ENCODE measurements at places on chromosomes 7 and 10. TPM values are rescaled to one million over a fixed set of nuclear protein-coding genes. Genes with fewer than 3 reads are reported as not detected.

- H3K4me3 ChIP-seq: no peak overlapping the region
- H3K36me3 ChIP-seq: peaks cover 20% of the 10 kb centered on the region
- H3K27ac ChIP-seq: peak overlapping the region; percentile 21
- peaks cover 10% of the 10 kb centered on the region for H3K27me3 ChIP-seq
- no peak for DNase-seq
- H3K4me1 ChIP-seq: peaks cover 65% of the 10 kb centered on the region
These were observed 40.0 kb downstream of the VOPP1 start for GRCh38 chr7:55532150-55532917.

GRCh38 chr7:145147865-145148264 lies 312.0 kb upstream of the TPK1 start:
- no peak overlapping the region for H3K4me3 ChIP-seq
- DNase-seq: no peak
- H3K27ac ChIP-seq: no peak overlapping the region
- H3K36me3 ChIP-seq: no peaks in the 10 kb centered on the region

AKR1D1 gene
- not detected for total RNA-seq

ACTA2 gene
- 34.5 TPM for total RNA-seq

DNA sequence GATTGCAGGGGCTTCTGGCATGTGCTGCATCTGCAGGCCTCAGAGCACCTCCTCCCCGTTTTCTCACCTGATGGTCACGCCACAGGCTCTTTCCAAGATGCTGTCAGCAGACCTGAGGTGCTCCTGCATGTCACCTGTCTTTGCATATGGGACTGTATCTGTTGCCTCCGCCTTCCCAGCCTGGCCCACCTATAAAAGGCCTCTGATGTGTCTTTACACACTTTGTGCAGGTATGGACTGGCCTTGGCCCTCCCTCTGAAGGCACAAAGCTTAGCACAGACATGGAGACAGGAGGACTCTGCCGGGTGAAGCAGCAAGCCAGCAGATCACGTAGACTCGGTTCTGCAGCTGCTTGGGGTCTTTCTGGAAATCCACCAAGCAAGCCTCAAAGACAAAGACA lies 220.9 kb upstream of the PPP2R2D start:
- no peak overlapping the region for H3K27ac ChIP-seq
- no peak for DNase-seq
- no peaks in the 10 kb centered on the region for H3K4me1 ChIP-seq
- H3K4me3 ChIP-seq: no peak overlapping the region

DNA sequence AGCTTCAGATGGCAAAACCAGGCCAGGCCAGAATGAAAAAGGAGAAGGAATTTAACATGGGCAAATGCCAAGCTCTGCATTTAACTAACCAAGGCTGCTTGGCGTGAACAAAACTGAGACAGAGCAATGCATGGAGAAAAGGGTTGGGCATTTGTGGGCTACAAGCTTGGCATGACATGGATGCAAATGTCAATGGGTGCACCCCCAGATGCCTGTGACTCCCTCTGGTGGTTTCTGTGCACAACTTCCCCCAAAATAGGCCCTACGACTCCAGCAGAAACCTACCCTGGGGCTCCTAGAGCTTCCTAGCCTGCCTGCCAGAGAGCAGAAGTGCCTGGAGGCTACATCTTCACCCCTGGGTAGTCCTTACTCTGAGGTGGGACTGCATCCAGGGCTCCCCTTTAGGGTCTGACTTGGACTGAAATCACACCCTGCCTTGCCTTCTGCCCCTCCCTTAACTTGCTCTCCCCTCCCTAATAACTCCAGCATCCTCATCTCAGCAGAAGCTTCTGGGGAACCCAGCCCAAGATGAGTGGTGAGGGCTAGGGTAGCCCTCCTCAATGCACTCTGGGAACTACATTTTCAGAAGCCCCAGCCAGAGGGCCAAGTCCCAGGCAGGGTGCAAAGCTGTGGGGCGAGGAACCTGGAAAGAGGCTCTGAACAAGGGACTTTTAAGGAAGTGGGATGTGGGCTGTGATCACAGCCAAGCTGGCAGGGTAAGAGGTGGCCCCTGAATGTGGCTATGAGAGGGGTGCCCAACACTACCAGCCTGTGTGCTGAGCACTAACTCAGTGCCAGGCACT lies 11.3 kb downstream of the GPRIN2 start:
- peaks cover 2% of the 10 kb centered on the region for H3K4me1 ChIP-seq
- H3K36me3 ChIP-seq: no peaks in the 10 kb centered on the region
- no peak overlapping the region for H3K4me3 ChIP-seq
- no peak for DNase-seq

FKBP6 gene
- total RNA-seq: not detected

DNA sequence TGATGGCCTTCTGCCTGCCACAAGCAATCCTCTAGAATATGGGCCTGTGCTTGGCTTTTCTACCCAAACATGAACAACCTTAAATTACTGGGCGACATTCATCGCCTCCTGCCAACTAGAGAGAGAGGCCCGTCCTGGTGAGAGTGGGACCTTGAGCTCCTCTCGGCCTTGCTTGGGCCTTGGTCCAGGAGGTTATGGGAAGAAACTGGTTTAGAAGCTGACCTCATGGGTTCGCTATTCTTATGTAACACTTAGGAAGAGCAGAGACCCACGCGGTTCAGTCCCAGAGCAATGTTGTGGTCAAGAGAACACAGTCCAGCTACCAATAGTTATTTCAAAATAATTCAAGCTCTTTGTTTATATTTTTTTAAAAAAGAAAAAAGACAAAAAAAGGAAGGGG lies 176.3 kb upstream of the ZNF32 start:
- no peak overlapping the region for H3K4me3 ChIP-seq
- H3K36me3 ChIP-seq: peaks cover 1% of the 10 kb centered on the region
- peaks cover 17% of the 10 kb centered on the region for H3K4me1 ChIP-seq
- DNase-seq: no peak
- no peak overlapping the region for H3K27ac ChIP-seq
- peaks cover 21% of the 10 kb centered on the region for H3K27me3 ChIP-seq

HOXA7 gene
- not detected for total RNA-seq

- DNase-seq: no peak
- peaks cover 89% of the 10 kb centered on the region for H3K27me3 ChIP-seq
- no peaks in the 10 kb centered on the region for H3K36me3 ChIP-seq
- H3K4me3 ChIP-seq: no peak overlapping the region
- no peak overlapping the region for H3K27ac ChIP-seq
- peaks cover 19% of the 10 kb centered on the region for H3K4me1 ChIP-seq
These were observed 5.0 kb upstream of the CELF2 start for GRCh38 chr10:11012421-11013295.

GRCh38 chr7:145732521-145732920 lies 384.1 kb upstream of the CNTNAP2 start:
- no peak overlapping the region for H3K4me3 ChIP-seq
- no peaks in the 10 kb centered on the region for H3K27me3 ChIP-seq
- no peaks in the 10 kb centered on the region for H3K4me1 ChIP-seq
- no peak for DNase-seq

DNA sequence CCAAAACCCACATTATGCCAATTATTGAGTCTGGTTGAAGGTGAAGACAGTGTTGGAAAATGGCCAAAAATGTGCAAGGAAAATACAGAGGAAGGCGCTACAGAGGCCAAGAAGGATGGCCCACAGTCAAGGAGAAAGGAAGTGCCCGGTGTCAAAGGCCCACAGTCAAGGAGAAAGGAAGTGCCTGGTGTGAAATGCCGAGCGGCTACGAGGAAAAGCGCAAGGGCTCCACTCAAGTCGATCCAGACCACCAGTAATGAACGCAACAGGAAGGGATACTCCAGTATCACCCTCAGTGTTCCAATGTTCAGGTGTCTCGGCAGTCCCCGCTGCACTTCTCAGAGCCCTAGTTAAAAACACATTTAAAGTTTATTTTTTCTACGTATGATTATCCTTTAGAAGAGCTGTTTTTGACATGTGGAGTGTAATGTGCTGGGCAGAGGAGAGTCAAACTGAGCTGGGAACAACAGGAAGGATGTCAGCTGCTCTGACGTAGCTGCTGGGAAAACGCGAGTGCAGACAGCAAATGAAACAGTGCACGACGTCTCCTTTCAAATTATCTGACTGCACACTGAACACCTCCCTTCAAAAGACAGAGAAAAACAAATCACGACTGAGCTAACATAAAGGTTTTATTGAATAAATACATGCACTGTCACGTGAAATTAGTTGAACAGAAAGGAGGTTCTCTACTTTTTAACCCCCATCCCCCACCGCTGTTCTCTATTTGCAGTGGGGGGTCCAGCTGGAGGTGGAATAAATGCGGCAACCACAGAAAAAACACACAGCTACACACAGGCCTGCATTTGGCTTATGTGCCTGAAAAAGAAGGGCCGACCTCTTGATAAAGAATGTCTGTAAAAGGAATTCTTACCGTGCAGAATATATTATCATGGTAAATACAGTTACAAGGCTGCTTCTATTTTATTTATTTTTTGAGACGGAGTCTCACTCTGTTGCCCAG lies 26.1 kb upstream of the NCAPG2 start:
- H3K36me3 ChIP-seq: peaks cover 28% of the 10 kb centered on the region
- peak; percentile 19 for DNase-seq
- no peaks in the 10 kb centered on the region for H3K27me3 ChIP-seq

DNA sequence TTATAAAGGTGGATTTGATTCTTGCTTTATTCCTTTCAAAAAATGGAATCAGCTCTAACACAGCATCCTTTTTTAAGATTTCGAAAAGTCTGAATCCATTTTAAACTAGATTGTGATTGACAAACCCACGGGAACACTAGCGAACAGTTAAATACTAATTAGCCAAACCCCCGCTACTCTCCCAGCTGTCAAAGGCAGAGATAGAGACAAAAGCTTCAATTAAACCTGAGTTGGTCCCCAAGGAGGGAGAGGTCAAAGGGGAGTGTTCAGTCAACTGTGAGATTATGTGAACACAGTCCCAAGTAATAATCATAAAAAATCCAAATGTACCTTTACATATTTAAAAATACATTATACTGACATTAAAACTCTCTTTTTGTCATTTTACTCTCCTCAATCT lies 65.7 kb upstream of the TBX20 start:
- no peaks in the 10 kb centered on the region for H3K4me1 ChIP-seq
- H3K27ac ChIP-seq: no peak overlapping the region
- peaks cover 6% of the 10 kb centered on the region for H3K27me3 ChIP-seq
- no peaks in the 10 kb centered on the region for H3K36me3 ChIP-seq
- DNase-seq: no peak

TSPAN33 gene
- 6.1 TPM for total RNA-seq

GRCh38 chr7:158727690-158728089 lies 23.1 kb upstream of the NCAPG2 start:
- H3K4me1 ChIP-seq: peaks cover 3% of the 10 kb centered on the region
- no peaks in the 10 kb centered on the region for H3K27me3 ChIP-seq
- H3K4me3 ChIP-seq: no peak overlapping the region
- H3K27ac ChIP-seq: no peak overlapping the region
- no peak for DNase-seq

DNA sequence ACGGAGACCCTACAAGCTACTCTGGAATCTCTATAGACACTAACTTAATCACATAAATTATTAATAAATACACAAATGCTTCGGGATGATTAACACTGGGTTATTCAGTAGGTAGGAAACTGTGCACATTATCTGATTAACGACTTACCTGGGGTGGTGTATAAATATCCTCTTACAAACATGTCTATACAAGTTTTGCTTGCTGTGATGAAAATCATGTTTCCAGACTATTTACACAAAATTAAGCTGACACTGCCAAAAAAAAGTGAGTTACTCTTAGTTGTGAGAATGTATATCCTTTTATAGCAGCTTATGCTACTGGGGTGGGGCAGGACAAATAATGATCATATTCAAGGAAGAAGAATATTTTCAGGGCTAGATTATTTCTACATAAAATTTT lies 314.6 kb downstream of the C7orf25 start:
- DNase-seq: no peak
- no peaks in the 10 kb centered on the region for H3K36me3 ChIP-seq
- H3K27ac ChIP-seq: no peak overlapping the region
- no peak overlapping the region for H3K4me3 ChIP-seq

CRTAC1 gene
- not detected for total RNA-seq

LIPN gene
- not detected for total RNA-seq

DNA sequence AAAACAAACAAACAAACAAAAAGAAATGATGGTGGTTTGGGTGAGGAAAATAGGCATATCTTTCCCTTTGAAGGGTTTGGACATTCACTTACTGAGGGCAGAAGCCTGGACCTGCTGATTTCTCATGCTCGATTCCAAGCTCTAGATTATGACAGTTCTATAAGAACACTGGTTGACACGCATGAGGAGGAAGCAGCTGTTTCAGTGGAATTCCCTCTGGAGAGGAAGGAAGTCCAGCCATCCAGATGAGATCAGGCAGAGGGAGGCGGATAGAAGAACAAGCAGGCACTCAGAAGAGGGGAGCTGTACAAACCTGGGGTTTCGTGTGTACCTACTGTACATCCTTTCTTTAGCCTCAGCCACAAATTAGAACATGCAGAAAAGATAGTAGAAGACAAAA lies 691.9 kb downstream of the INHBA start:
- H3K27me3 ChIP-seq: no peaks in the 10 kb centered on the region
- no peaks in the 10 kb centered on the region for H3K4me1 ChIP-seq
- H3K36me3 ChIP-seq: no peaks in the 10 kb centered on the region
- DNase-seq: no peak
- H3K4me3 ChIP-seq: no peak overlapping the region
- no peak overlapping the region for H3K27ac ChIP-seq

DNA sequence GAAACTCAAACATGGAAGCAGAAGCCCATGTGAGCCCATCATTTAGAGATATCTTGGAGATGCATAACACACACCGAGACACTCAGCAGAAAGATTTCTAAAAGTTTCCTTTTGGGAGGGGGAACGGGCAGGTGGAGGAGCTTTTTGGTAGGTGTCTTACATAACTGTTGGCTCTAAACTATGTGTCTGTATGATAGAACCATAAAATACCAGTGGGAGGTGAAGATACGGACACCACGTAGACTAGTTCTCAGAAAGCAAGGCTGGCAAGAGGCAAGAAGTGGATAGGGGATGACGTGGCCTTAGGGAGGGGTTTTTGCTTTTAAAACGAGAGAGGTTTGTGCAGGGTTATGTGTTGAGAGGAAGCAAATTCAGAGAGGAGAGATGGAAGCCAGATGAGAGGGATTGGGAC lies 36.5 kb downstream of the IL15RA start:
- H3K27me3 ChIP-seq: no peaks in the 10 kb centered on the region
- no peak overlapping the region for H3K4me3 ChIP-seq
- DNase-seq: no peak
- peaks cover 3% of the 10 kb centered on the region for H3K4me1 ChIP-seq
- no peak overlapping the region for H3K27ac ChIP-seq
- peaks cover 10% of the 10 kb centered on the region for H3K36me3 ChIP-seq

- no peaks in the 10 kb centered on the region for H3K36me3 ChIP-seq
- H3K4me3 ChIP-seq: peak overlapping the region; percentile 57
- peak; percentile 63 for DNase-seq
- H3K27me3 ChIP-seq: peaks cover 66% of the 10 kb centered on the region
- peak overlapping the region; percentile 78 for H3K27ac ChIP-seq
These were observed 837 bp upstream of the IGFBP3 start for GRCh38 chr7:45921699-45922519.

OR6V1 gene
- total RNA-seq: not detected

- H3K27ac ChIP-seq: no peak overlapping the region
- no peaks in the 10 kb centered on the region for H3K36me3 ChIP-seq
- H3K4me1 ChIP-seq: peaks cover 5% of the 10 kb centered on the region
- DNase-seq: no peak
- no peak overlapping the region for H3K4me3 ChIP-seq
These were observed 32.2 kb downstream of the NRCAM start for GRCh38 chr7:108424013-108424412.

Measured in activated CD8-positive, alpha-beta memory T cell treated with anti-CD3 and anti-CD28 coated beads, Interleukin-2, amount 10 ng/mL, durations not matched to agents 7 days and 5 days (primary cell).